Hypothalamus (tissue), 51 donors: ENCODE measurements at places on chromosomes 5 and 9.

DNA sequence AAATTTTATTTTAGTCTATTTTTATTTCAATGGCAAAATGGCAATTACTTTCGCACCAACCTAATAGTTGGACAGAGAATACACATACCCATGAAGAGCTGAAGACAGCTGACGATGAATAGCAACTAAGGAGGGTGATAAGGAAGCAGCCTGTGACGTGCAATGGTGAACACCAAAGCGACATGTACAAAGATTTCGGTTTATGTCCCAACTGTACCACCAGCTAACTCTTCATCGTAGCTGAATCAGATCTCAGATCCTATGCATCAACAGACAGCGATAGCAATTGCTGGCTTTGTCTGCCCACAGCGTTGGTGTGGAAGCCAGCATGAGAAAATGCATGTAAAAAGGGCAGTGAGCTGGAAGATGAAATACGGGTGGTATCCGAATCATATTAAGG lies 130.6 kb upstream of the ANKH start:
- DNase-seq = no peak

DNA sequence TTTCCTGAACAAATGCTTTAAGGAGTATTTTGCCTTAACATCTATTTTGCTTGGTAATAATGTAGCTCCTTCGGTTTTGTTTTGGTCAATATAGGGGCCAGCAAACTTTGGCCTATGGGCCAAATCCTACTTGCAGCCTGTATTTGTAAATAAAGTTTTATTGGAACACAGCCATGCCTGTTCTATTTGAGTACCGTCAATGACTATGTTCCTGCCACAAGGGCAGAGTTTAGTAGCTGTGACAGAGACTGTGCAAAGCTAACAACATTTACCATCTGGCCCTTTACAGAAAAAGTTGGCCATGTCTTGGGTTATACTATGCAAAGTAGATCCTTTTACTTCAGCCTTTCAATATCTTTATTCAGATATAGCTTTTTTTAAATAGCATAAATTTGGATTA lies 113.4 kb downstream of the NR3C1 start:
- no peak for DNase-seq

DNA sequence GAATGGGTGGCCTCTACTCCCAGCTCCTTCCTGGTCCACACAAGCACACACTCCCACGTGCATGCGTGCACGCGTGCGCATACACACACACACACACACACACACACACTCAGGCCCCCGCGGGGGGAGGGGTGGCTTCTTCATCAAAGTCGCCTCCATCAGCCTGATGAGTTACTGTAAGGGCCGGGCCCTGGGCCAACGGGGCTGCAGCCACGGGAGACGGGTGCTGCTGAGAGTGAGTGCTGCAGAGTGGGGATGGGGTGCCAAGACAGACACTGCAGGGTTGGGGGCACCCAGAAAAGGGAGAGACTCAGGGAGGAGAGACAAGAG lies 18.1 kb downstream of the CNTFR start:
- no peak for DNase-seq

- DNase-seq = no peak
These were observed 95.7 kb downstream of the NFIB start for GRCh38 chr9:14218253-14218652.

DNA sequence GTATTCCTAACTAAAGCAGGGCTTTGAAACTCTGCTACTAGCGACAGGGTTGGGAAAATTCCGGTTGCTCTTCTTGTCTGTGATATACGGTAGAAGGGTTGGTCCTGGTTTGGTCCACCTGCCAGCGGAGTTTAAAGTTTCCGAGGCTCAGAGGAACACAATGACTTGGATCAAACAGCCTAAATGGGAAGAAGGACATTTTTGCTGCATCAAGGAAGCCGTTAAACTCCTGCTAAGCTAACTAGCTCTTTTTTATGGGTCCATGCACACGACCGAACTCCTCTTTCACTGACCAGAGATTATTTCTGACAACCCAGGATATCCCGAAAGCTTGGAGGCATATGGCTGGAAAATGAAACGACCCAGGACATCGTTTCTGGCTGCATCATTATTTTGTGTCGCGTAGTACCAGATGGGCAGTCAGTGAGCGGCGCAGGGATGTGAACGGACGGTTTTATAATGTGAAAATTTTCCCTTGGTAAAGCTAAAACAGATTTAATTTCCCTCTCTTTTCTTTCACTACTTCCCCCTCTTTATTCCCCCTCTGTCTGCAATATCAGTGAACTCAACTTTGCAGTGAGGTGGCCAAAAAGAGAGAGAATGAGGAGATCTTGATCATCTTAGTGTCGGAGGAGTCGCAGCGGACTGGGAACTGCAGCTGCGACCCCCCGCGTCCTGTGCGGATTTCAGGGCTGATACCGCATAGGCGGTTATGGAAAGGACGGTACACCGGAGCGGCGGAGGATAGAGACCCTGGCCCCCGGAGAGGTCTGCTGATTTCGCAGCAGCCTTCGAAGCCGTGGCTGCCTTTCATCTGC lies at the start of gene LURAP1L:
TSS of gene LURAP1L (plus strand) at position 160 of the 818 bp plus-strand sequence. CDS start 696 bp downstream, outside the sequence.
- peak; percentile 43 for DNase-seq

DNA sequence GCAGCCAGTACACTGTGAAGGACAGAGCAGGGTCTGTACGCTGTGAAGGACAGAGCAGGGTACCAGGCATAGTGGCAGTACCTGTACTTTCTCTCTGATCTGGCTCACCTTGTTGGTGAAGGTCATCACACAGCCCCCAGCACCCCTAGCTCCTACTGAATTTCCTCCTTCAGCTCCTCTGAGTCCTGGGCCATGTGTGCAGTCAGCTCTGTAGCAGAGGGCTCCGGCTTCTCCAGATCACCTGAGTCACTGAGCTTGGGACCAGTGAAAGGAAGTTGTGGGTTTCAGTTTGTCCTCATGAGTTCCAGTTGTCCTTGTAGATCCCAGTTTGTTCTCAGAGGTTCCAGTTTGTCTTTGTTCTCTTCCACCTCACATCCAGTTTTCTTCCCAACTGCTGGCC lies 5.5 kb downstream of the NUDT2 start:
- DNase-seq = no peak

DNA sequence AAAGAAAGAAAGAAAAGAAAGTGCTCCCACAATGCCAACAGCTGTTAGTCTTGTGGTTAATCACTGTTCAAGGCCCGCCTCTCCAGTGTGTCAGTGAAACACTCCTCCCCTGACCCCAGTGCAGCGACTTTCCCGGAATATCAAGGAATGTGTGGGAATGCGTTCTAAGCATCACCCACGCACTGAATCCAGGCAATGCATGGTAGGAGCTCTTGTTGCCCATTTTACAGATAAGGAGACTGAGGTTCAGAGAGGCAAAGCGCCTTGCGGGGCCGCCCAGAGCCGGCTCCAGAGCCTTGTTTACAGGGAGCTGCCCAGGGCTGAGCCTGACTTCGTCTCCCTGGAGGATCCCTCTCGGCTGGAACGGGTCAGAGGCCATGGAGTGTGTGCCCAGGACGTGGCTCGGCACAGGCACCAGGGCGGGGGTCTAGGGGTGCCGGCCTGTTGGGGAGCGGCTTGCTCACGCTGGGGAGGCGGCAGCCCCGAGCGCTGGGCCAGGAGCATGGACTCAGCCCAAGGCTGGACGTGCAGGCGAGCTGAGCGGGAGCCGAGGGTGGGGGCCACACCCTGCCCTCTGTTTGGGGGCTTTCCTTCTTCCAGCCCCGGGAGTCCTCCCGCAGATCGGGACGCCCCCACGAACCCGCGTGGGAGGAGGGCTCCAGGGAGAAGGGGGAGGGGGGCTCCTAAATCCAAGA lies 823 bp downstream of the ST6GALNAC6 start:
- DNase-seq = no peak

DNA sequence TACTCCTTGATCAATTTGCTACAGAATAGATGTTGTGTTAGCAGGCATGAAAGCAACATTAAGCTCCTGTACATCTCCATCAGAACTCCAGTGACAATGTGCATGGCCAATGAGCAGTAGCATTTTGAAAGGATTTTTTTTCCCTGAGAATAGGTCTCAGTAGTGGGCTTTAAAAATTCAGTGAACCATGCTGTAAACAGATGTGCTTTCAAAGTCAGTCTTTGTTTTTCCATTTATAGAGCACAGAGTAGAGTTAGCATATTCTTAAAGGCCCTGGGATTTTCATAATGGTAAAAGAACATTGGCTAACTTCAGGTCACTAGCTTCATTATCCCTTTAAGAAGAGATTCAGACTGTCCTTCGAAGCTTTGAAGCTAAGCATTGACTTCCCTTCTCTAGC lies 150.8 kb downstream of the VPS13A start:
- no peak for DNase-seq

GRCh38 chr5:115770466-115770865 lies 46.0 kb downstream of the CDO1 start:
- no peak for DNase-seq

DNA sequence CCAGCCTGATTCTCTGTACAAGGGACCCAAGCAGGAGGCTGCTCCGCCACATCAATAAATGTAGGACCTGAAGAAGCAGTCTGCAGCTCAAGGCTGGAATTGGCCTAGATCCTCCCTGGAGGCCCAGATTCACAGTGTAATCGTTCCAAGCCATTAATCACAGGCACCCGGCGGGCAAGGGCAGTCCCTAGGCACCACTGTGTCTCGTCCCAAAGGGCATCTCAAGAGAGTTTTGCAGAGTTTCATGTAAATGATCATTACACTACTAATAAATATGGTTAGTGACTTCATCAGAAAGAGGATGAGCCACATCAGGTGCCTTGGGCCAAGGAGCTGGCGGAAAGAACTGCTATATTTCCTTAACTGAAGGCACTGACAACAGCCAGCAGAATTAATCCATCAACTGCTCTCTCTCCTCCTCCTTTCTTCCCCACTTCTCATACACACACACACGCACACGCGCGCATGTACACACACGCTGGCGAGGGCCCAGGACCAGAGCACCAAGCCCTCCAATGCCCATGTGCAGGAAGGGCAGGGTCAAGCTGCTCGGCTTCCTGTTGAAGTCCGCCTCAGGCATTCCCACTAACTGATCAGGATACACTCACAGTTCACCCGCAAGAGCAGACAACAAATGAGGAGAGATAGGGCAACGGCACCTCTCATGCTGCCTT lies 33.9 kb downstream of the GNAQ start:
- DNase-seq = no peak

DNA sequence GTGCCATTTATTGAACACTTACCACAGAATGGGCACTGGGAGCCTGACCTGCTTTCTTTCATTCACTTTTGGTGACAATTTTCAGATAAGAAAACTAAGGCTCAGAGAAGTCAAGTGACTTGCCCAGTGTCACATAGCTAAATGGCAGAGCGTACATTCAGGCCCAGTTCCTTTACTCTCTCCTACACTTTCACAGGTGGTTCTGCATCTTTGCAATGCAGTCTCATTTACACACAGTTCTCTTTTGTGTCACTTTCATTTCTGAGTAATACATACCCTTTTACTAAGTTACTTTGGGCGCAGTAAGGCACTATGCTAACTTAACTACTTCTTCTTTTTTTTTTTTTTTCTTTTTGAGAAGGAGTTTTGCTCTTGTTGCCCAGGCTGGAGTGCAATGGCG lies 8.3 kb downstream of the NFIL3 start:
- no peak for DNase-seq

DNA sequence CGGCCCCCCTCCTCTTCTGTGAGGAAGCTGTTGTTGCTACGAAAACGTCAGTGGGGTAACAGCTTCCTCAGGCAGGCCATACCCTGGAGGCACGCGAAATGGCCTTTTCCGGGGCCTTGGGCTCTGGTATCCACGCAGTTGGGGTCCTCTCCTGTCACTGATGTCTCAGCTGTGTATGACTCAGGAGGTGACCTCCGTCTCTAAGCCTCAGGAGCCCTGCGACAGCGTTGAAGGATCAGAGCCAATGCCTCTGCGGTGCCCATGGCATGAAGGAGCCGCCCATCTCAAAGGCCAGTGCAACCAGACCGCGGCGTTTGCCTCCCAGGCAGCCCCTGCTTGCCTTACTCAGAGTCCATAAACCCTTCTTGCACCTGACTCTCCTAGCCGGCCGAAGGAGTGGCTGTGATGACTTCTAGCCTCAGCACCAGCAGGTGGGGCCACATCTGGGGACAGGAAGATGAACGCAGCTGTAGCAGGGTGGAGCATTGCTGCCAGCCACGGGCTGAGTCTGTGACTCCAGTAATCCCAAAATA lies 1.0 kb upstream of the MXD3 start:
- DNase-seq = no peak

DNA sequence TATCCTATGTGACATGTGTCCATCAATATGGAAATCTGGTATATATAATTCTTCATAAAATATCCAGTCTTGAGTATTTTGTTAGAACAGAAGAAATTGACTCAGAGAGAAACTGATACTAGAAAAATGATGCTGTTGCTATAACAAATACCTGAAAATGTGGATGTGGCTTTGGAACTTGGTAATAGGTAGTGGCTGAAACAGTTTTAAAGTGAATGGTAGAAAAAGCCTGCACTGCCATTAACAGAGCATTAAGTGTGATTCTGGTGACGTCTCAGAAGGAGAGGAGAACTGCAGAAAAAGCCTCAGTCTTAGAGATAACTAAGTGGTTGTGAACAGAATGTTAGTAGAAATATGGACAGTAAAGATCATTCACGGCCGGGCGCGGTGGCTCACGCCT lies 634.9 kb upstream of the ZNF608 start:
- no peak for DNase-seq

DNA sequence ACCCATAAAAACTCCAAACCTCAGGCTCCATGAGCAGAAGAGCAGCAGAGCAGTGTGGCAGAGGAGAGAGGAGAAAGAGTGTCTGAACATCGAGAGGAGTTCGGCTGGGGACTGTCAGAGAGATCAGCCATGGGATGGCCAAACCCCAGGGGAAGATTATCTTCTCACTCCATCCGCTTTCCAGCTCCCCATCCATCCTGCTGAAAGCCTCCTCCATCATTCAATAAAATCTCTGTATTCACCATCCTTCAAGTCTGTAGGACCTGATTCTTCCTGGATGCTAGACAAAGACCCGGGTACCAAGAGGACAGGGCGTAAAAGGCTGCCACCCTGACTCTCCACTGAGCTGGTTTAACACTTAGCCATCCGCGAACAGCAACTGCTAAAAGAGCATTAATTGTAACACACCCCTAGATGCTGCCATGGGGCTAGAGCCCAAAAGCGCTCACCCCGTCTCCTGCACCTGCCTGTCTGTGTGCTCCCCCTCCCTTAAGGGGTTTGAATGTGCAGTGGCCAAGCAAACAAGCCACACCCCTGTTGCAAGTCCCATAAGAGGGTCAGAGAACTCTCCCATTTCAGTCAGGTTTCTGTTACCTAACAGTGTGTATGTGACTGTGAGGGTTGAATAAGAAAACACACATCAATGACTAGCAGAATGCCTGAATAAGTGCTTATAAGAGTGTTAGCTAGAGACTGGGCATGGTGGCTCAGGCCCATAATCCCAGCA lies 13.9 kb upstream of the SELENOP start:
- DNase-seq = no peak

- DNase-seq = no peak
These were observed 58.7 kb downstream of the NSUN2 start for GRCh38 chr5:6574111-6574510.

GRCh38 chr5:9409413-9409960 lies 136.4 kb downstream of the SEMA5A start:
- no peak for DNase-seq
